ENCODE measurements at places on chromosomes 6 and 20.

DNA sequence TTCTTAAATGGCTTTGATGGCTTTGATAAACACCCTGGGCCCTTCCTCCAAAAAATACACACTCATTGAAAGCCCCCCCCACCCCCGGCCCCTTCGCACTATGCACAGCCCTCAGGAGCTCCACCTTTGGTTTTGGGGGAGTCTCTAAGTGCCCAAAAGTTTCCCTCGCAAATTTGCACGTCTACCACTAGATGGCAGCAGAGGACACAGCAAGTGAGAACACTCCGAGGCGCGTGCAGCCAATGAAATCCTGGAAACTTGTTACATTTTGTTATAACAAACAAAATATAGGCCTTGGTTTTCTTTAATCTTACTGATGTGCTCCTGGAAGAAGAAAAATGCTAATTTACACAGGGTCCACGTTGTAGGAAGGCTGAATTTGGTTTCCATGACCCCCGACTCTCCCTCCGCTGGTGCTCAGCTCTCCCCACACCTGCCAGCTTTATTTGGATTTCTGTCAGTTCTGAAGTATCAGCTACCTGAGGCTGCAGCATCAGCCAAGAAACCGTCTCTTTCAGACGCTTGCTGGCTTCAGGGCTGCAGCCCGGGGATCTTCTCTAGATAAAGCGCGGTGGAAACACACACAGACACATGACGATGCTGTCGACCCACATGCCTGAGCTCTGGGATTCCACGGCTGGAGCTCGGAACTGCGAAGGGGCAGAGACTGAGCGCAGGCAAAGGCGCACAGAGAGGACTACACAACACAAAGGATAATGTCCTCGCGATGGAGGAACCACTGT lies 148.3 kb upstream of the RPS6KA2 start:
- no peaks in the 10 kb centered on the region for H3K36me3 ChIP-seq
- DNase-seq: peak; percentile 42
- H3K4me3 ChIP-seq: no peak overlapping the region
- H3K27me3 ChIP-seq: no peaks in the 10 kb centered on the region

DNA sequence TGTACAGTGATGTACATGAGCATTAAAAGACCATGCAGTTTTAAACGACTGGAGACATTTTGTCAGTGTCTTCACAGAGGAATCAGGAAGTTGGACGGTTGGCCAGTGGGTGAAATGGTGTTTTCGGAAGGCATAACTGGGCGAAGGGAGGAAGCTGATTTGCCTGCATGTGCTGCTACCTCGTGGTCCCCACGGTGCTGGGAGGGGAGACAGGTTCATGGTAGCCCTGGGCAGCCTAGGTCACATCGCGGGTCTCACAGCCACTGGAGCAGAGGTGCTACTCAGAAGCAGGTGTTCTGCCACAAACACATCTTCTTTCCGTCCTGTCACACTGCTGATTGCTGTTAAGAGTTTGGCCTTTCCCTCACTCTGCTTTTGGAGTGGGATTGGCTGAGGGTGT lies 35.2 kb downstream of the HIVEP1 start:
- no peaks in the 10 kb centered on the region for H3K4me1 ChIP-seq
- H3K27ac ChIP-seq: no peak overlapping the region
- H3K27me3 ChIP-seq: no peaks in the 10 kb centered on the region

DNA sequence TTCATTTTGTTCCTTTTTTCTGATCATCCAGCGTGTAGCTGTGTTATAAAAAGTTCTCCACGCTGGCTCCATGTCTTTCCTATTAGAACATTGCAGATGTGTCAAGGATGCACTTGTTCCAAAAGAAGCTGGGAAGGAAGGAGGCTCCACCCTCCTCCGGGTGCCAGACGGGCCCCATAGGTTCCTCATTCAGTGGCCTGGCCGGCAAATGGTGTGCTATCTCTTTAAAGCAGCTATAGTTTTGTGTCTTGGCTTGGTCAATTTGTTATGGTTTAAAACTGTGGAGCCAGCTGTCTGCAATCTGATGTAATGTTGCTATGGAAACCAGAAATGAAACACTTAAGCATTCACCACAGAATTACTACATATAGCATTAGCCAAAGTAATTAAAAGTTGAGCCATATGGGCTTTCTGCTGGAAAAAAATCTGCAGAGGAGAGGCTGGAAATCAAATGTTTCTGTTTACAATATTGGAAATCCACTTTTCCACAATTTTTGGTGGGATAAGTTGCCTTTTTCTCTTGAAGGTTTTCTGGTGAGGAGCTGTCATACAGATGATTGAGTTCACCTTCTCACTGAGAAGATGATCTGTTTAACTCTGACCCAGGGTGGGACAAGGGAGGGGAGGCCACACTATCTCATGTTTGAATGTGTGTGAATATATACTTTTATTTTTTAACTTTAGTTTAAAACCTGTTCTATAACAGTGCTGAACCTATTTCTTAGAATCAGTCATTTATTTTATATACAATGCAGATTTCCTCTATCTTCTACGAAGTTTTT lies 167.4 kb downstream of the SASH1 start:
- H3K4me1 ChIP-seq: peaks cover 7% of the 10 kb centered on the region
- DNase-seq: peak; percentile 56

- no peak overlapping the region for H3K27ac ChIP-seq
- no peaks in the 10 kb centered on the region for H3K36me3 ChIP-seq
- no peak for DNase-seq
- H3K4me3 ChIP-seq: no peak overlapping the region
- H3K27me3 ChIP-seq: no peaks in the 10 kb centered on the region
These were observed 71.8 kb upstream of the DSP start for GRCh38 chr6:7469696-7470095.

GRCh38 chr6:151357758-151358436 lies 33.5 kb downstream of the ZBTB2 start:
- H3K27ac ChIP-seq: no peak overlapping the region
- DNase-seq: no peak
- no peaks in the 10 kb centered on the region for H3K4me1 ChIP-seq

- H3K36me3 ChIP-seq: no peaks in the 10 kb centered on the region
- H3K4me3 ChIP-seq: no peak overlapping the region
- no peak for DNase-seq
- H3K27me3 ChIP-seq: no peaks in the 10 kb centered on the region
- H3K27ac ChIP-seq: no peak overlapping the region
These were observed 11.0 kb upstream of the KIF13A start for GRCh38 chr6:17998442-17998841.

GRCh38 chr6:130620338-130620781 lies 206.8 kb upstream of the SMLR1 start:
- DNase-seq: no peak
- H3K36me3 ChIP-seq: no peaks in the 10 kb centered on the region
- H3K4me3 ChIP-seq: no peak overlapping the region
- peak overlapping the region; percentile 64 for H3K27ac ChIP-seq
- no peaks in the 10 kb centered on the region for H3K4me1 ChIP-seq
- H3K27me3 ChIP-seq: no peaks in the 10 kb centered on the region

- no peaks in the 10 kb centered on the region for H3K36me3 ChIP-seq
- H3K4me1 ChIP-seq: no peaks in the 10 kb centered on the region
- H3K27ac ChIP-seq: no peak overlapping the region
- DNase-seq: no peak
- H3K4me3 ChIP-seq: no peak overlapping the region
- H3K27me3 ChIP-seq: no peaks in the 10 kb centered on the region
These were observed 112.7 kb downstream of the RTN4IP1 start for GRCh38 chr6:106516616-106517015.

- H3K4me3 ChIP-seq: no peak overlapping the region
- H3K4me1 ChIP-seq: no peaks in the 10 kb centered on the region
- H3K36me3 ChIP-seq: no peaks in the 10 kb centered on the region
- DNase-seq: no peak
- no peaks in the 10 kb centered on the region for H3K27me3 ChIP-seq
These were observed 7.6 kb upstream of the FAM83C start for GRCh38 chr20:35299780-35300179.

GRCh38 chr6:134172020-134172705 lies 119.7 kb upstream of the SLC2A12 start:
- no peak for DNase-seq
- H3K4me1 ChIP-seq: no peaks in the 10 kb centered on the region
- no peaks in the 10 kb centered on the region for H3K27me3 ChIP-seq
- H3K4me3 ChIP-seq: no peak overlapping the region
- no peaks in the 10 kb centered on the region for H3K36me3 ChIP-seq

GRCh38 chr20:63628246-63628975 lies 1.5 kb upstream of the GMEB2 start:
- no peaks in the 10 kb centered on the region for H3K27me3 ChIP-seq
- DNase-seq: peak; percentile 71
- H3K4me3 ChIP-seq: peak overlapping the region; percentile 65
- no peaks in the 10 kb centered on the region for H3K36me3 ChIP-seq
- peaks cover 7% of the 10 kb centered on the region for H3K4me1 ChIP-seq
- peak overlapping the region; percentile 99 for H3K27ac ChIP-seq

- no peak overlapping the region for H3K27ac ChIP-seq
- H3K4me3 ChIP-seq: no peak overlapping the region
- no peaks in the 10 kb centered on the region for H3K4me1 ChIP-seq
- no peak for DNase-seq
- no peaks in the 10 kb centered on the region for H3K36me3 ChIP-seq
These were observed 12.9 kb downstream of the FARS2 start for GRCh38 chr6:5274231-5274630.

DNA sequence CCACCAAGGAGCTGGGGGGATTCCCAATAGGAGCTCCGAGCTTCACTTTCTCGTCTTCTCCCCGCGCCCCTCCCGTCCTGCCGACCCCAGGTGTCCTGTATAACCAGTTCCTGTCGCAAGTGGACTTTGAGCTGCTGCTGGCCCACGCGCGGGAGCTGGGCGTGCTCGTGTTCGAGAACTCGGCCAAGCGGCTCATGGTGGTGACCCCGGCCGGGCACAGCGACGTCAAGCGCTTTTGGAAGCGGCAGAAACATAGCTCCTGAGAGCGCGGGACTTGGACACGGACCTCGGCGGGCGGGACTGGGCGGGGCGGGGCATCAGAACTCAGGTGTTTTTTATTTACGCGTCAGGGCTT lies 340 bp upstream of the VARS2 start:
- H3K27me3 ChIP-seq: no peaks in the 10 kb centered on the region
- DNase-seq: no peak
- H3K4me1 ChIP-seq: peaks cover 15% of the 10 kb centered on the region
- H3K27ac ChIP-seq: peak overlapping the region; percentile 96

- H3K27me3 ChIP-seq: no peaks in the 10 kb centered on the region
- no peak overlapping the region for H3K27ac ChIP-seq
- no peaks in the 10 kb centered on the region for H3K36me3 ChIP-seq
- DNase-seq: no peak
- no peak overlapping the region for H3K4me3 ChIP-seq
- H3K4me1 ChIP-seq: no peaks in the 10 kb centered on the region
These were observed 37.3 kb downstream of the BLTP3A start for GRCh38 chr6:34829137-34829536.

DNA sequence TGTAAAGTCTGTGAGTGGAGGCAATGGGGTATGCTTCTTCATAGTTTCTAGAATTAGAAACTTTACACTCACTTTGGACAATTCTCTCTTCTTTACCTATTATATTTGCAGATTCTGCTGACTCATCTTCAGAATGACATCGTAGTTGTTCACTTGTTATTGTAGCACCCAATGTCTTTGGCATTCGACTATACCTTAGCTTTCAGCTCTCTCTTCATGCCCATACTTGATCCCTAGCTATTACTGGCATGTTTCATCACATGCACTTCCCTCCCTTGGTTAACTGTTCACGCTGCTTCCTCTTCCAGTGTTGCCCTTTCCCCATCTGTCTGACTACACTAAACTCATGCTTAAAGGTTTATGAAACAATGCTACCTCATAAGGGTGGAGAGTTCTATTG lies 298.1 kb upstream of the TCF21 start:
- H3K27me3 ChIP-seq: no peaks in the 10 kb centered on the region
- no peak for DNase-seq
- no peaks in the 10 kb centered on the region for H3K4me1 ChIP-seq
- no peak overlapping the region for H3K27ac ChIP-seq

DNA sequence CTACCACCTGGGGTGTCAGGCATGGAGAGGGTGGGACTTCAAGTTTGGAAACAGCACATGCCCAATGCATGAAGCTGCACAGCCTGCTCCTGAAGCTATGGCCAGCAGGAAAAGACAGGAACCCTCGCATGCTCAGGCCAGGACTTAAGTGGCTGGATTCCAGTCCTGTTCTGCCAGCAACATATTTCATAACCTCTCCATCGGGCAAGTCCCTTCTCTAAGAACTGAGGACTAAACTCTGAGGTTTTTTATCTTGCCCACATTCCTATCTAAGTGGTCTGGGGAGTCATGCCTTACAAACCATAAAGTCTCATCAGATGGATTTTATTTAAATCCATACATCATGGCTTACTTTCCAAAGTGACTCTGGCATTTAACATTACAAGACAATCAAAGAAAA lies 27.5 kb upstream of the AGPAT4 start:
- peak; percentile 21 for DNase-seq
- H3K4me1 ChIP-seq: no peaks in the 10 kb centered on the region
- H3K4me3 ChIP-seq: no peak overlapping the region
- no peaks in the 10 kb centered on the region for H3K36me3 ChIP-seq
- H3K27ac ChIP-seq: no peak overlapping the region

DNA sequence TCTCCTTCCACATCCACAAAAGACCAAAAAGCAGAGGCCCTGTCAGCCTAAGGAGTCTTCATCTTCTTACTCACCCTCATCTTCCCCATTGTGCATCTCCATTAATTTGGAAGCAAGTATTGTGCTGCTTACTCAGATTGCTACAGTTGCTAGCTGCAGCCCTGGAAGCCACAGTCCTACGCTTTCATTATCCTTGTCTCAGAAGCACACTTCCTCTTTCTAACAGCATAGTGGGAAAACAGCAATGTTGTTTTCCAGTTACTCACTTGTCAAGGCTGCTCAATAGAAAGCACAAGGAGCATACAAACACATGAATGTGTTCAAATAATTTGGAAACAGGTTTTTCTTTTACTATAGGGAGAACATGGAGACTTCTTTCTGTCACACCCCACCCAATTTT lies 76.6 kb upstream of the RBM24 start:
- no peaks in the 10 kb centered on the region for H3K4me1 ChIP-seq
- DNase-seq: no peak
- H3K4me3 ChIP-seq: no peak overlapping the region
- no peaks in the 10 kb centered on the region for H3K27me3 ChIP-seq

GRCh38 chr6:52964318-52964717 lies 30.8 kb downstream of the GSTA4 start:
- no peak overlapping the region for H3K27ac ChIP-seq
- H3K4me1 ChIP-seq: no peaks in the 10 kb centered on the region
- no peaks in the 10 kb centered on the region for H3K27me3 ChIP-seq
- no peak for DNase-seq
- H3K36me3 ChIP-seq: no peaks in the 10 kb centered on the region

DNA sequence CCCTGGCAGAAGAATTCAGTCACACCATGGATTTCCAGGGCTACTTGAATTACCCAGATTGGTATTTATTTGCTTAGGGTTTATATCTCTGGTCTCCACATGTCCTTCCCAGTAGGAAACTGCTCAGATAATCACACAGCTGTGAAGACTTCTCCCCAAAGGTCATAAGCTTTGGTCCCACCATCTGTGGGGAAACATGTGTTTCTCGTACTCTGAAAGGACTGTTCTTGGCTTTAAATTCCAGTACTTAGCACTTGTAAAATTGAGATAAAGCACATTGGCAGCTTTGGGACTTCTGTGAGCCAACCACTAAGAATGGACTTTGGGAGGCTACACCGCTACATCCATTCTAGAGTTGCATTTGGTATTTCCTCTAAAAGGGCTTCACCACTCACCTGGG lies 205.3 kb upstream of the FOXA2 start:
- H3K36me3 ChIP-seq: no peaks in the 10 kb centered on the region
- no peak overlapping the region for H3K4me3 ChIP-seq
- no peak for DNase-seq
- no peaks in the 10 kb centered on the region for H3K4me1 ChIP-seq
- H3K27me3 ChIP-seq: no peaks in the 10 kb centered on the region
- H3K27ac ChIP-seq: no peak overlapping the region

- H3K27ac ChIP-seq: no peak overlapping the region
- no peaks in the 10 kb centered on the region for H3K36me3 ChIP-seq
- H3K27me3 ChIP-seq: no peaks in the 10 kb centered on the region
- no peak overlapping the region for H3K4me3 ChIP-seq
- no peaks in the 10 kb centered on the region for H3K4me1 ChIP-seq
These were observed 497.1 kb upstream of the ARID1B start for GRCh38 chr6:156280065-156280464.
